Suppressor macrophage (primary cell): ENCODE measurements at places on chromosomes 16 and 17.

DNA sequence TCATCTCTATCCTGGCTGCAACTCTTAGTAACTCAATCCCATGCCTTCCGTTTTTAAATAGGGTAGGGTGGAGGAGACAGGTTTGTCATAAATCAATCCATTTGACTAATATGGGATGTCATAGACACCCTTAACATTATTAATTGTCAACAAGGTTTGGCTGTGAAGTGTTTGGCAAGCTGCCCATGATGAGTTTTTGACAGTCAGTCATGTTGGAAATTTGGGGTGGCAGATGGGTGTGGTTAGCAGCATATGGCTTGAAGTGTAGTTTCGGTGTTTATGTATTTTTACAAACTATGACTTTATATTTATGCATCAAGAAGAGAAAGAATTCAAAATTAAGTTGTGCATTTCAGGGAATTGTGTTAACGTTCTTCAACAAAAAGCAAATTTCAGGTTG lies 221.8 kb upstream of the CDH5 start:
- DNase-seq, result no peak

- DNase-seq, result no peak
Measured at GRCh38 chr17:66387392-66387981, 85.1 kb downstream of the PRKCA start.

- no peak for DNase-seq
Measured at GRCh38 chr16:9820476-9821246, 361.6 kb downstream of the GRIN2A start.

GRCh38 chr16:50291719-50292565 lies 25.6 kb downstream of the ADCY7 start:
- DNase-seq, result no peak

DNA sequence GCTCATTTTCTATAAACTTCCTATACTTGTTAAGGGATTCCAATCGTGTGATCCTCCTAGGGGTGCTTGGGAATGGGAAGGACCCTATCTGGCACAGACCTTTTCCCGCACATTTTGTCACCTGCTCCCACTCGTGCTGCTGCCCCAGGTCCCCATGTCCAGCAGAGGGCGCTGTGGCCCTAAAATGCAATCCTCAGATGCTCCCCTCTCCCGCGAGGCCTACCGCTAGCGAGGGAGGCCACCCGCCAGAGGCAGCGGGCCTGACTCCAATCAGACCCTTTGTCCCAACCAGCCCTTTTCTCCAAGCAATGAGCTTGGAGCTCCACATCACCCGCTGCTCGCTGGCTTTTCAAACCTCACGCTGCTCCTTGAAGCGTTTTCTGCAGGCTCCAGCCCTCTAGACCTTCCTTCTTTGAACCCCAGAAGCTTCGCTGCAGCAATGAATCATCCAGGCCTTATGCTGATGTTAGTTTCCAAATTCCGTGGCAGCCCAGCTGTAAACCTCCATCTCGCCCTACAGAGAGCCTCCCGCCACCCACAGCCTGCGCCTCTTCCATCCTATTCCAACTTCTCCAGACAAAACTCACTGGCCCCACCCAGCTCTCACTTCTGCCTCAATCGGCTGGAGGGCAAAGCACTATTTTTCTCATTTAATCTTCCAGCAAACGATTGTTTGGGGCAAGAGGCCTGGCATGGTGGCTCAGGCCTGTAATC lies 23.6 kb upstream of the FZD2 start:
- peak; percentile 96 for DNase-seq

DNA sequence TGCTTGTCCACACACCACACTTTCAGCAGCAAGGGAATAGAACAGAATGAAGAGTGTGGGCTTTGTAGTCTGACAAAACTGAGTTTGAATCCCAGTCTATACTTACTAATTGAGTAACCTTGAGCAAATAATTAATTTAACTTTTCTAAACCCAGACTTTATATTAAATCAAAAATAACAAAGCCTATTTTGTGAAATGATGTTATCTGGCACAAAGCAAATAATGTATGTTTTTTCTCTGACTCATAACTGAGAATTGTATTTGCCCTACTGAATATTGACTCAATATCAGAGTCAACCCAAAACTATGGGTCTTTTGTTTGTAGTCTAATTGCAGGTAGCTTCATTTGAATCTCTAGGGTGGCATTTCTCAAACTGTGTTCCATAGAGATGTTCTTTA lies 77.9 kb upstream of the TANC2 start:
- DNase-seq, result no peak

- DNase-seq, result no peak
Measured at GRCh38 chr16:4232541-4233386, 9.1 kb downstream of the SRL start.
